ENCODE measurements at places on chromosomes 4 and X.

DNA sequence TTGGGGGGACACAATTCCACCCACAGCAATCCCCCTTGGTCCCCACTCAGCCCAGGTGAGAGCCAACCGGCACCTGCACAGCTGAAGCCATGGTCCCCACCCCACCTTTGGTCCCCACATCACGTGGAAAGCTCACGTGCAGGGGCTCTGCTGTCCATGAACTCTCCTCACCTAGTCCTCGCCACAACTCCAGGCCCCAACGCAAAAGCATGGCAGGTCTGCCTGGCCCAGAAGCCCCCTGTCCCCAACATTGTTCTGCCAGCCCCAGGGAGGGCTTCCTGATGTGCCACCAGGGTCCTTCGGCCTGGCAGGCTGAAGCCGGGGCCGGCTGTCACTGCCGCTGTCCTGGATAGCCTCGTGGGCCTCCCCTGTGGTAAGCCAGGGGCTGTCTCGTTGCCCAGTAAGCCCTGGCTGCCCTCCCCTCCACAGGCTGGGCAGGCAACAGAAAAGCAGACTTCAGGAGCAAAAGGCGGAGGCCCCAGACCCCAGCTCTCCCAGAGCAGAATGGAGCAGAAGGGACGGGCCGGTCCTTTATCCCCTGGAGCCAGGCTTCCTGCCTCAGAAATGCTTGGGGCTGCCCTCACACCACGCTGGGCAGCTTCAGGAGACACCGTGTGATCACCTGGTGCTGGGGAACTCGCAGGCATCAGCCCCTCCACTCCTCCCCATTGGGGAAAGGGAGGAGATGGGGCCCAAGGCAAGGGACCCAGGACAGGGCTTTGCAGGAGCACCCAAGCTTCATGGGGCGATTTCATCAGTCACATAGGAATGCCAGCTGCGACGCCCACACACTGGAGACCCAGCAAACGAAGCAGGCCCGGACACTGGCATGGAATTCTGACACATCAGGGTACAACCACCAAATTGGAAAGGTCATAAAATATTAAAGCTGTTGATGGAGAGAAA lies 103.7 kb downstream of the ADRA2C start:
- no peak for DNase-seq

- DNase-seq: no peak
Observed at GRCh38 chr4:15755321-15756155, 22.6 kb upstream of the CD38 start.

DNA sequence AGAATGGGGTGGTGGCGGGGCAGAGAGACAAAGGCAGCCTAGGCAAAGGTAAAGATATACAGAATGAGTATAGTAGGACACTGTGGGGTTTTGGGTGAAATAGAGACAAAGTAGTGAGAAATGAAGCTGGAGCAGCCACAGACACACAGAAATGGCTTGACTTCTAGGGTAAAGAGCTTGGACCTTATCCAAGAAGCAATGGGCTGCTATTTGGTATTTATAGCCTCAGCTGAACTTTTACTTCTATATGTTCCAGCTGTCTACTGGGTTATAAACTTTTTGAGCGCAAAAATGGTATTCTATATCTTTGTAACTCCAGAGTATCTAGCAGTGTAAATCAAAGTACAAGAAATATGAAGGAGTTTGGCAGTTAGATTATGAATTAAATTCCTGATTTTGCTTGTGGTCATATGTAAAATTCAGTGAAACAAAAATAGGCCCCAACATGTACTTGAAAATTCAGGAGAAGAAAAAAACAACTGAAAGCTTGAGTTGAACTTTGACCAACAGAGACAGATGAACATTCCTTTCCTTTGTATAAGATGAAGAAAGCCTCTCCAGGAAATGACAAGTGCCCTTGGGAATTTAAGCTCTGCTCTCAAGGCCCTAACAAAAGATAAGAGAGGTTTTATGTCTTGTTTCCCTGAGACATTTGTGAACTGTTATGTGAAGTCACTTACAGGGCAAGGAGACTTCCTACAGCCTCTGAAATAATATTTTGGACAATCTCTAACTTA lies 354.1 kb downstream of the CHIC1 start:
- peak; percentile 31 for DNase-seq

DNA sequence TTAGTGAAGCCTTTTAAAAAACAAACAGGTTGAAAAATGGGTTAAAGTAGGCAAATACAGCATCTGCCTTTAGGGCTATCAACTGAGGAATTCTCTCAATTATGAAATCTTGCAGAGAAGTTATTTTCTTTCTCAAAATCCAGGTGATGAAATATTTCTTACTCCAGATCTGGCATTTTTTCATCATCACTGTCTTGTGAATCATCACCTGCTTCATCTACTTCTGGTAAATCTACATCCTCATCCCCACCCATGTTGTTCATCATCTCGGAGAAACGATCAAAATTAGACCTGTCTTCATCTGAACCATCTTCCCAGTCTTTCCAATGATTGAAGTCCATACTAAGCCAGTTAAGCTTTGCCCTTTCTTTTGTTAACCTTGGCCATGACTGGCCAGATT lies 33.3 kb upstream of the HPF1 start:
- DNase-seq: no peak

GRCh38 chrX:16796298-16796697 lies 10.0 kb downstream of the TXLNG start:
- no peak for DNase-seq

DNA sequence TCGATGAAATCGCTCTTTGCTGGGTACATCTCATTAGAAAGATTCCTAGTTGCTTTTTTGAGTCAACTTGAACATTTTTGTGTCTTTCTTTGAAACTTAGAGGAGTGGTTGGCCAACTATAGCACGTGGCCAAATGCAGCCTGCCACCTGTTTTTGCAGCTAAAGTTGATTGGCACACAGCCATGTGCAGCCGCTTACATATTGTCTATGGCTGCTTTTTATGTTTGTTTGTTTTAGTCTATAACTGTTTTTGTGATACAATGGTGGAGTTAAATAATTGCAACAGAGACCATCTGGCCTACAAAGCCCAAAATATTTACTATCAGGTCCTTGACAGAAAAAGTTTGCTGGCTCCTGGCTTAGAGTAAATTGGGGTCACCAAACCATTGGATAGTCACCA lies 86.3 kb downstream of the CLCN4 start:
- no peak for DNase-seq

DNA sequence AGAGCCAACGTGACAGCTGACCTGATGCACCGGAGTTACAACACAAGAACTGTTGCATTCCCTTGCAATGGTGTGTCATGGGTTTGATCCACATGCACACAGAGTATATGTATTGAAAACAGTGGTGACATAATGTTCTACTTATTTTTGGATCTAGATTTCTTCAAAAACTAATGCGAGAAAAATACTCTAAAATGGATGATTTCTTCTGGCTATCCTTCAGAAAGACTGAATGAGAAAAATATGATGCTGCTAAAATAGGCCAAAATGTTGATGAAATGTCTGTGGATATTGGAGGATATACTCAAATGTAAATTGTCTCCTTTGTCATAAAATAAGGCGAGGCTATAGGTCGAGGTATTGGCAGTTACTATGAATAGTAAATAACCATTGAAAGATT lies 30.4 kb downstream of the LIMCH1 start:
- DNase-seq: no peak

GRCh38 chr4:1122505-1122904 lies 9.1 kb upstream of the RNF212 start:
- no peak for DNase-seq

DNA sequence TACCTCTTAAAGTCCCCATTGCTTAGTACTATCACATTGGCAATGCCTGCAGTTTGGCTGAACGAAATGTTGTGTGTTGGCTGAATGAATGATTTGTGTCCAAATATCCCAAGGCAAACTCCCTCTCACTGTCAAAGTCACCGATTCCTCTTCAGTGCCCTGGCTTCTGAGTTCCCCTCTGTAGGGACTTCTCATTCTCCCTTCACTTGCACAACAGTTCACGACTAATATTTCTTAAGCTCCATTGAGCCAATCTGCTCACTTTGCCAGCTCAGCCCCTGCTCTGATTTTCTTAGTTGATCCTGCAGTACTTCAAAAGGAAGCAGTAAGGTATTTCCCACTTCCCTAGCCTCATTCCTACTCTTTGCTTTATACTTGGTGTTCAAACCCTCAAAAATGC lies 21.9 kb upstream of the PACRGL start:
- DNase-seq: no peak

DNA sequence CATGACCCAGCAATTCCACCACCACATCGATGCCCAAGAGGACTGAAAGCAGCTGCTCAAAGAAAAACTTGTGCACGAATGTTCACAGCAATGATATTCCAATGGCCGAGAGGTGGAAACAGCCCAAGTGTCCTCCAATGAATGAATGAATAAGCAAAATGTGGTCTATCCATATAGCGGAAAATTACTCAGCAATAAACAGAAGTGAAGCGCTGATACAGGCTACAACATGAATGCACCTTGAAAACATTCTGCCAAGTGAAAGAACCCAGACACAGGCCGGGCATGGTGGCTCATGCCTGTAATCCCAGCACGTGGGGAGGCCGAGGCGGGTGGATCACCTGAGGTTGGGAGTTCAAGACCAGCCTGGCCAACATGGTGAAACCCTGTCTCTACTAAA lies 5.2 kb upstream of the SLC2A9 start:
- no peak for DNase-seq

- DNase-seq: no peak
Observed at GRCh38 chrX:123324625-123325024, 140.5 kb downstream of the GRIA3 start.

DNA sequence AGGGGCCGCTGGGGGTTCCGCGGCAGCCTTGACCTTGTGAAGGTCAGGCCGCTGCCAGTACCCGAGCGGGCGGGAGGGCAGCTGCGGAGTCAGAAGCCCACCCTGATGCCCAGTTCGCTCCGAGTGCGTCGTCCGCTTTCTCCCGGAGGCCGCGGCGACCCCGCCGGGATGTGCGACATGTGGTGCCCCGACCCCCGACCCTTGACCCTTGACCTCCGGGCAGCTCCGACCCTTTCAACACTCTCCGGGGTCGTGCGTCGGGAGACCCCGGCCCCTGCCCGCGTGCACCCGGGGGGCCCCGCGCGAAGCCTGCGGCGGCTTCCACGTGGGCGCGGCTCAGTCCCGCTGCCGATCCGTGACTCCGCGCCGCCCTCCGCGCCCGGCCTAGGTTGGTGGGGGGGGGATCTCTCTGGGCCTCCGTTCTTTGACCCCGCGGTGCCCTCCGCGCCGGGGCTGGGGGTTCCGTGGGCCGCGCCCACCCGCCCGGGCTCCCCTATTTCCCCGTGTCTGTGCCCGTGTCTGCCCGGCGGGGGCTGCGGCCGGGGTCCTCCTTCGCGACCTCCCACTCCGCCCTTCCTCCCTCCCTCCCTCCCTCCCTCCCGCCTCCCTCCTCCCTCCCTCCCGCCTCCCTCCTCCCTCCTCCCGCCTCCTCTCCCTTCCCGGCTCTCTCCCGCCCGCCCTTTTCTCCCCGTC lies 609 bp upstream of the SLC25A6 start:
- DNase-seq: peak; percentile 54

- no peak for DNase-seq
Observed at GRCh38 chr4:38056011-38056685, 96.0 kb downstream of the PTTG2 start.

DNA sequence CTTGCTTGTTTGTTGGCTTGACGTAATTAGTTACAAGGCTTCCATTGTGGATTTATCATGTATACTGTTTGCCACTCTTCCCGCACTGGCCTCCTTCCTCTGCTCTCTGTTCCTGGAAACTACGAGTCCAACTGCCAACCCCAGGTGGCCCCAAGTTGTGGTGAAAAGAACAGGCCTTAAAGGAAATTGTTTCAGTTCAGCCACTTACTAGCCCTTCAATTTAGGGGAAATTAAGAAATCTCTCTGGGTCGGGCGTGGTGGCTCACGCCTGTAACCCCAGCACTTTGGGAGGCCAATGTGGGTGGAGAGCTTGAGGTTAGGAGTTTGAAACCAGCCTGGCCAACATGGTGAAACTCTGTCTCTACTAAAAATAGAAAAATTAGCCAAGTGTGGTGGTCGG lies 28.0 kb downstream of the RBM47 start:
- DNase-seq: no peak

- DNase-seq: no peak
Observed at GRCh38 chr4:173208420-173208819, 39.8 kb downstream of the GALNT7 start.

DNA sequence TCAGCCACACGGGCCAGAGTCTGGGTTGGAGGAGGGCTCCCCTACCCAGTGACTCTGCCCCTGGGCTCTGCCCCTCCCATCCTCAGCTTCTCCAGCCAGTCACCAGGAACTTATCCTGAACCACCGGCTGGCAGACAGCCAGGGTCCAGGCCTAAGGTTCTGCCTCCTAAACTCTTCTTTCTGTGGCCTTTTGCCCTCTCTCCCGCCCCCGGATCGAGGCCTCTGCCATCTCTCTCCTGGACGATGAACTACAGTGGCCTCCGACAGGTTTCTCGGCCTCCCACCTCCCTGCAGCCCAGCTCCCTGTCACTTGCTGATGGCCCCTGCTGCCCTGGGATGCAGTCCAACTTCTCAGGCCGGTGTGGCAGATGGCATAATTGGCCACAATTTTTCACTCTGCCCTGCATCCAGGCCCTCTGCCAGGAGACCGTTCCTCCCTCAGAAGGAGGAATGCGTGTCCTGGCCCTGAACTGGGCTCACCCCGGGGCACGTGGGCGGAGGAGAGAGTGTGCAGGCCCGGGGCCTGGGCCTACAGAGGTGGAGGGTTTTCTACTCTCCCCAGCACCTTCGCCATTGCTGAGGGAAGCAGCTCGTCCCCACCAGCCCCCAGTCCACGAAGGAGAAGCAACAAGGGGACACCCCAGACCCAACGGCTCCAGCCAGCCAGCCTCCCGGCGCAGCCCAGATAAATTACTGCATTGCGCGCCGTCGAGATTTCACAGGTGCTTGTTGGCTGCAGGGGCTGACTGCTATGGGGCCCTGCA lies 81.9 kb upstream of the LRPAP1 start:
- DNase-seq: no peak

GRCh38 chrX:66167431-66167830 lies 3.4 kb downstream of the HEPH start:
- DNase-seq: no peak

- no peak for DNase-seq
Observed at GRCh38 chr4:14092741-14093140, 465.2 kb upstream of the BOD1L1 start.

GRCh38 chr4:2487632-2488031 lies 18.7 kb downstream of the RNF4 start:
- DNase-seq: no peak

- DNase-seq: no peak
Observed at GRCh38 chr4:98518559-98519267, 139.7 kb downstream of the TSPAN5 start.

GRCh38 chr4:139913995-139914598 lies 239.9 kb downstream of the MAML3 start:
- no peak for DNase-seq

Measured in stromal cell of bone marrow (primary cell).